ENCODE measurements at places on chromosomes 4 and X.

- DNase-seq, result no peak
Observed at GRCh38 chr4:141657550-141658250, 21.3 kb downstream of the IL15 start.

GRCh38 chr4:1834047-1834775 lies 21.7 kb downstream of the LETM1 start:
- no peak for DNase-seq

GRCh38 chr4:97496298-97496873 lies 646.9 kb downstream of the STPG2 start:
- DNase-seq, result no peak

DNA sequence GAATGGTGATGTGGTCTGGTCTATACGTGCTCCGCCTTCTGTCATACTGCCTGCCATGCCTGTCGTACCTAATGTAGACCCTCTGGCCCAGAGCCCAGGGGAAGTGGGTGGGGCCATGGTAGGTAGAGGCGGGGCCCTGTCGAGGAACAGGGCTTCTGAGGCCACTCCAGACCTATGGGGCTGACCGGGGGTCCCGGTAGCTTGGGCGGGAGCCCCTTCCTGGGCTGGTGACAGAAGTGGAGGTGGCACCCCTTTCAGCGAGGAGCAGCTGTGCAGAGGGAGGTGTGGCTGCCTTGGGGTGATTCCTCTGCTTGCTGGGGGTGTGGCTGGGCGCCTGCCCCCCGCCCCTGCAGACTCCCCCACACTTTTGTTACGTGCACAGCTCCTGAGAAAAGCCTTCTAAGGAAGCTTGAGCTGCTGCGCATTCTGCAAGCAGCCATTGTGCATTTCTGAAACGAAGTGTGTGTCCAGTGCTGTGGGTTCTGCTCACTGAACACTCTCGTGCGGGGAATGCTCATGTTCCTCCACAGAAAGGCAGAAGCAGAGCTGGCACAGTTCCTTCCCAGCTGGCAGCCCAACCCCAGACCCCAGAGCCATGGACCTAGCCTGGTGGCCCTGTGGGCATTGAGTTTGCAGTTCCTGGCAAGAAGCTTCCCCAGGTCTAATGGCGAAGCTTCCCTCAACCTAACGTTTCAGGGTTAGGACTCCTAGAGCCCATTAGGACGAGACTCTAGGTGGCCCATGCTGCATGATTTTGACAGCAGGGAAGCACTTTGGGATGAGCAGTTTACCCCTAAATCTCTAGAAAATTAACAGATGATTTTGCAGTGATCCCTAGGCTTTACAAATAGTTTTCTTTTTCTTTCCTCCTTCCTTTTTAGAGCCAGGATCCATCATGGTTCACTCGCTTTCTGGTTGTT lies 72.7 kb upstream of the HGFAC start:
- peak; percentile 60 for DNase-seq

GRCh38 chr4:82588771-82589270 lies 27.0 kb upstream of the TMEM150C start:
- DNase-seq, result no peak

DNA sequence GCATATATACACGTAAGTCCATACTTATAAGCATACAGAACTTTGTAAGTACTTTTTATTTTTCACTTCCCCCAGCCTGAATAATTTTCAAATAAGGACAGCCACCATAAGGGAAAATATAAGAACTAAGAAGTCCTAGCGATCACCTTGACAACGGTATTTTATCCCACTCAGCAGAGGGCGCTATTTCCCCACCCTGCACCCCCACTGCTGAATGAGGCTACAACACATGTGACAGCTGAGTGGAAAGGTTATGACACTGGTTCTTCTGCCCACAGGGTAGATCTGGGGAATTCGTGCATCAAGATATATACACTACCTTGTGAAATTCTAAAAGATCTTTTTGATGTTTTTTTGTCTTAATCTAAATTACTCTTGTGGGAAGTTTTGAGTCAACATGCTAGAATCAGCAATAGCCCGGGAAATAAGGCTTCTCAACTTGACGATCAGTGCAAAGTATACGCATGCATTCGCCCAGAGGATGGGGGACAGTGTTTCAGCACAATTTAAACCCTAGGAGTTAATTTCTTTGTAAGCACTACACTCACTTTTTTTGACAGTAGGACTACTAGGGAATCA lies 151.5 kb downstream of the CORIN start:
- peak; percentile 79 for DNase-seq

DNA sequence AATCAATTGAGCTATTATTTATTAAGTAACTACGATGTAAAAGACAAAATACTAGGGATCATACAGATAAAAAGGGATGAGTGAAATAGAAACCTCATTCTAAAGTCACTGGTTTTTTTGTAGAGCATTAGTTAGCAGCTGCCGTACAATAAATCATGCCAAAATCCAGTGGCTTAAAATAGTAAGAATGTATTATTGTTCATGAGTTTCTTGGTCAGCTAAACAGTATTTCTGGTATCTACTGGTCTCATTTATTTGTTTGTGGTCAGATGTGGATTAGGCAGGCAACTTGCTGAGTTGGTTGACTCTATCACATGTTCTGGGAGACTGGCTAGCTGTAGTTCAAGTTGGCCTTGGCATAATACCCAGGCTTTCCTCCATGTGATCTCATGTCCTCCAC lies 667.3 kb downstream of the GALNTL6 start:
- DNase-seq, result no peak

DNA sequence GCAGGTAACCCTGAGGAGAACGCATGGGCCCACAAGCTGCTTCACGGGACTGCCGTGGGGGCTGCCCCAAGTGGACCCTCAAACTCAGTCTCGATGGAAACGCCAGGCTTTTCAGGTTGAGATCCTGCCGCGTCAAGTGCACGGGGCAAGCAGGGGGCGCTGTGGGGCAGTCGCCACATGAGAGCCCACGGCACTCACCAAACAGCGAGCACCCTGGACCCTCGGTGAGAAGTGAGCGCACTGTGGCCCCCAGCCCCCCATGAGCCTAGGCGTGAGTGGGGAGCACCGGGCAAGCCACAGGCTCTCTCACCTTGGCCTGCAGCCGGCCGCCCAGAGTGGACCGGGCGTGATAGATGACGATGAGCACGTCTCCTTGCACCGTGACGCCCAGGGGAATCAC lies 50.9 kb upstream of the CPLX1 start:
- no peak for DNase-seq

DNA sequence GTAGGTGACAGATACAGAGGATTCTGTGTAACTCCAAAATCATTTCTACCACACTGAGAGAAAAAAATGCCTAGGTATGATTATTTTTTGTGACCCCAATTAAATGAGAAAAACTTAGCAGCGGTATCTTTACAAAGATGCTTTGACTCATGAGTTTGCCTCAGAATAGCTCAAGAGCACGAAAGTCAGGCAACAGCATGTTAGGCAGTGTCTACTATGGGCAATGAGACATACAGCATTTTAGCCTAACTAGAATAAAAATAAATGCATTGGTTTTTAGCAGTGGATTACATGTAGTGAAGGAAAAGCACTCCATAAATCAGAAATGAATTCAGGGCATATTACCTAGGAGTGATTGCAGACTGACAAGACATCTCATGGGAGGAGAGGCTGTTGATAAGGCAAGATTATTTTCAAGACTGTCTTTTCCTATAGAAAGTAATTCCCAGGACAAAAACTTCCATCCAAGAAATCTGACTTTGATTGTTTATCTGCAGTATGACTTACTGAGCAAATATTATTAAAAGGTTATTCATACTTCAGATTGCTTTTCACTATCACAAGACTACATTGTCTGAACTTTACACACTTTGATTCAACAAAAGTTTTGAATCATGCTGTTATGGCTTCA lies 3.6 kb downstream of the ANXA10 start:
- DNase-seq, result no peak

- DNase-seq, result no peak
Observed at GRCh38 chrX:136780241-136780640, 491 bp downstream of the ARHGEF6 start.

GRCh38 chr4:7337196-7338058 lies 97.3 kb downstream of the PSAPL1 start:
- DNase-seq, result no peak

- no peak for DNase-seq
Observed at GRCh38 chr4:89009761-89010369, 47.1 kb downstream of the FAM13A start.

GRCh38 chr4:100268789-100269188 lies 78.5 kb upstream of the DDIT4L start:
- DNase-seq, result no peak

GRCh38 chr4:80180743-80181142 lies 16.6 kb upstream of the PRDM8 start:
- no peak for DNase-seq

All from activated CD8-positive, alpha-beta memory T cell treated with anti-CD3 and anti-CD28 coated beads for 24 hours (primary cell).